ENCODE measurements at places on chromosomes 1 and 21.

GRCh38 chr1:19884312-19884711, 2.1 kb downstream of the OTUD3 start:
- DNase-seq = no peak

GRCh38 chr1:176693697-176694329, 230.8 kb downstream of the PAPPA2 start:
- DNase-seq = no peak

DNA sequence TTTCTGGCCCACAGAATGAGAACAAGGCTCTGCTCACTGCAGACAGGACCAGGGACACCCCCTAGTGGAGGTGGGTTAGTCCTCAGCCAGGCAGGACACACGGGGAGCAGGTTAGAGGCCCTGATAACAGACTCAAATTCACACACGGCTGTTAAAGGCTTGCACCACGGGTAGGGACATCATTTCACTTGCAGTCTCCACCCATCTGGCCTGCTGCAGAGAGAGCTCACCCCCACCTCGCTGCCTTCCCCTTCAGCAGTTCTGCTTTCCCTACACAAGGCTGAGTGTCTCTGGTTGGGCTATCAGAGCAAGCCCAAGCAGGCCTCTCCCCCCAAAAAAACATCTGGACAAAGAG, 20.6 kb downstream of the MEF2D start:
- DNase-seq = no peak

- no peak for DNase-seq
These were observed 73.7 kb upstream of the ZC3H12A start for GRCh38 chr1:37400466-37401225.

- no peak for DNase-seq
These were observed 44.9 kb downstream of the TRAF5 start for GRCh38 chr1:211371406-211372105.

- DNase-seq = no peak
These were observed 782 bp upstream of the SDE2 start for GRCh38 chr1:225999912-226000337.

DNA sequence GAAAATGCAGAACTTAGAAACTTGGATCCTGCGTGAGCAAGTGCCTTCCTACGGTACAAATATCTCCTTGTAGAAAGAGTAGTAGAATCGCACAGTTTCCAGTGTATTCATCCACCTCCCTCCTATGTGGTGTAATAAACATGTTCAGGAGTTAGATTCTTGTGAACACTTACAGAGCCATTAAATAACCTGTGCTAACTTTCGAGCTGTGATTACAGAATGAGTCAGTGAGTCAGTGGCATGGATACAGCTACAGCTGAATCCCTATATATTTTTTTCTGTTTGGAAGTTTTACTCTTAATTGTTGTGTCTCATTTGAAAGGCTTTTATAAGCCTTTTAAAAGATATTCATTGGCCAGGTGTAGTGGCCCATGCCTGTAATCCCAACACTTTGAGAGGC, 148.7 kb downstream of the EDEM3 start:
- DNase-seq = no peak

DNA sequence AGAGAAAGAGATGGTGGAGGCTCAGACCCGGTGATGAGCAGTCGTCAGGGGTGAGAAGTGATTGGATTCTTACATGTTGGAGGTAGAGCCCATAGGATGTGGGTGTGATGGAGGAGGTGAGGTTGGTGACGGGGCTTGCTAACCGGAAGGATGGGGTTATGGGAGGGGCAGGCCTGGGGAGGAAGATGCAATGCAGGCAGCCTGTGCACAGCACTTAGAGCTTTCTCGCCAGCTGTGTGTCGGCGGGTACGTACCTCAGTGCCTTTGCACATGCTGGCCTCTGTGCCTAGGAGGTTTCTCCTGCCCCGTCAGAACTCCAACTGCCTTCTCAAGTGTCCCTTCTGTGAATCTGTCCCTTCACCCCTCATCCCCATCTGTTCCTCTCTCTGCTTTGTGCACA, 2.9 kb upstream of the BSND start:
- no peak for DNase-seq

DNA sequence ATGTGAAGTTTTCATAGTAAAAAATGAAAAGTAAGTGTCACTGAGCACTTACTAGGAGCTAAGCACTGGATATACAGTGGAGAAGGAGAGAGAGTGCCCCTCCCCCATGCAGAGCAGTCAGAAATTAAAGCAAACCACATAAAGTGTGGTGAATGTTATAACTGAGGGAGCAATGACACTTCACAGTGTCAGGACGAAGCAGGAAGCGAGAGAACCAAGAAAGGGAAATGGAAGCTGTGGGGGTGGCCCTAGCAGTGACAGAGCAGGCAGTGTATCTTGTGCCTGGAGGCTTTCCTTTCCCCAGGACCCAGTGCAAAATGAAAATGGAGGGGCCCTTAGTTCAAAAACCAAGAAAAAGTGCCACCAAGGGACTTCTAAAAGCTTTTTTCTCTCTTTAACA, 21.5 kb upstream of the RCAN3 start:
- no peak for DNase-seq

GRCh38 chr1:185017966-185018365, 27.4 kb upstream of the RNF2 start:
- DNase-seq = no peak

DNA sequence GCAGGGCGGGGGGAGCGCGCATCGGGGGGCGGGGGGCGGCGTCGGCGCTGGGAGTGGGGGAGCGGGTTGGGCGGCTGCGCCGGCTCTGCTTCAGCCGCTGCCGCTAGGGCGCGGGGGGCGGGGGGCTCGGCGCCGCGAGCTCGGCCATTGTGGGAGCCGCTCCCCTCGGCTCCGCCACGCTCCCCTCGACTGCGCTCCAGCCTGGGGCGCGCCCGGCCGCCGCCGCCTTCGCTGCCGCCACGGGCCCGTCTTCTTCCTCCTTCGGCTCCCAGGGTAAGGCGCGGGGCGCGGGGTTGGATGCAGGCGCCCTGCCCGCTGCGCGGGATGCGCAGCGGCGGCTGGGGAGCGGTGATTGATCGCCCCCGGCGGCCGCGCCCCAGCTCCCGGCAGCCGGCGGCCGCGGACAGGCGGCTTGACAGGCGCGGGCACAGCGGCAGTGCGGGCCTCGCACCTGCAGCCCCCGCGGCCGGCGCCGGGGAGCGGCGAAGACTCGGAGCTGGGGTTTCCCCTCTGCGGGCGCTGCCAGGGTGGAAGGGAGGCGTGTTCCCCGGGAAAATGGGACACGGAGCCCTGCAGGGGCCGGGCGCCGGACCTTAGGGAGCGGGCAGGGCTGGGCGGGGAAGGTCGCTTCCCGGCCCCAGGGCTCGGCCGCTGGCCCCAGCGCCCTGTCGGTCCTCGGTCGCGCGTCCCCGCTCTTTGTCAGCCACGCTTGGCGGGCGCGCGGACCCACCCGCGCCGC, 55.3 kb downstream of the NDUFS5 start:
- DNase-seq = no peak

GRCh38 chr1:70003211-70003908, 202.0 kb downstream of the LRRC40 start:
- no peak for DNase-seq

- DNase-seq = no peak
These were observed 23.7 kb downstream of the GLUL start for GRCh38 chr1:182367926-182368325.

- DNase-seq = no peak
These were observed 358.7 kb downstream of the RRAGC start for GRCh38 chr1:38500891-38501290.

- no peak for DNase-seq
These were observed 40.1 kb upstream of the PLEKHO1 start for GRCh38 chr1:150109586-150109985.

DNA sequence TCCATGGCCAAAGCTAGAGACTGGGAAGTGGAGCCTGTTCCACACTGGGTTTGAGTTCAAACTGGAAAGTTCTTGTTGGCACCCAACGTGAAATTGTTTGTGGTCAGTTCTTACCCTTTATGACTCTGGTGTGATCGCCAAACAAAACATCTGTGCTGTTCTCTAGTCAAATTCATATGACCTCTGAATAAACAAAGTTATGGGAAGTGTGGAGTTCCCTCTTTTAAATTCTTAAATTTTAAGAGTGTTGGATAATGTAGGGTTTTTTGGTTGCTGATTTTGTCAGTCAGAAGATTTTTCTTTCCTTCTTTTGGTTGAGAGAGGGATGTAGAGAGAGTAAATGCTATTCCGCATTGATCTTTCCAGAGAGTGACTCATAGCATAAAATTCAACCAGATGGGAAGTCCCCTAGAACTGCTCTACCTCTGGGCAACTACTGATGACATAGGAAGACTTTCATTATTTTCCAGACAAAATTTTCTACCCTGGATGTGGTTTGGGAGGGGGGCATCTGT, 36.4 kb downstream of the CHML start:
- no peak for DNase-seq

- no peak for DNase-seq
These were observed 91.4 kb upstream of the RAVER2 start for GRCh38 chr1:64653466-64653865.

GRCh38 chr1:204623365-204623893, 62.1 kb downstream of the LRRN2 start:
- DNase-seq = no peak

- DNase-seq = no peak
These were observed 1.7 kb upstream of the DNTTIP2 start for GRCh38 chr1:93880731-93881130.

- no peak for DNase-seq
These were observed 67.7 kb downstream of the PLD5 start for GRCh38 chr1:242456726-242457269.

GRCh38 chr21:33339918-33340317, 15.1 kb downstream of the IFNAR1 start:
- DNase-seq = no peak

DNA sequence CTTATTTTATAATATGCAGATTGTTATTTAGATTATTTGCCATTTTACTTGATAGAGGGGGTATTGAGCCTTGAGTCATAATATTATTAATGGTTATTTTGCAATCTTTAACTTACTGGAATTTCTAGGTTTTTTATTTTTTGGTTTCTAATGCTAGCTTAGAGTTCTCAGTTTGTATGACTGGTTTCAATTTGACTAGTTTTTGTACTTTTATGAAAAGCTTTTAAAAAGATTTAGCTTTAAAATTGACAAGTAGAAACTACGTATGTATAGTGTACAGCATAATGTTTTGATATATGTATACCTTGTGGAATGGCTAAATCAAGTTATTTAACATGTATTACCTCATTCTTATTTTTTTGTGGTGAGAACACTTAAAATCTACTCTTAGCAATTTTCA, 41.5 kb downstream of the CEP350 start:
- DNase-seq = no peak

GRCh38 chr1:90045853-90046563, 51.1 kb downstream of the ZNF326 start:
- DNase-seq = no peak

- DNase-seq = peak; percentile 69
These were observed 13.8 kb upstream of the BOLA1 start for GRCh38 chr1:149885339-149886120.

GRCh38 chr1:155609515-155610256, at the start of gene MSTO1:
Gene MSTO1 (plus strand): TSS chr1:155610218. CDS start chr1:155610249, 31 bp downstream.
- peak; percentile 94 for DNase-seq

GRCh38 chr1:244384066-244384465, 67.6 kb downstream of the ADSS2 start:
- DNase-seq = no peak

GRCh38 chr1:53896635-53897229, 2.7 kb downstream of the DIO1 start:
- no peak for DNase-seq

- no peak for DNase-seq
These were observed 1.2 kb downstream of the ATP1B1 start for GRCh38 chr1:169107603-169108208.

GRCh38 chr1:246572785-246573184, 6.5 kb downstream of the CNST start:
- no peak for DNase-seq

DNA sequence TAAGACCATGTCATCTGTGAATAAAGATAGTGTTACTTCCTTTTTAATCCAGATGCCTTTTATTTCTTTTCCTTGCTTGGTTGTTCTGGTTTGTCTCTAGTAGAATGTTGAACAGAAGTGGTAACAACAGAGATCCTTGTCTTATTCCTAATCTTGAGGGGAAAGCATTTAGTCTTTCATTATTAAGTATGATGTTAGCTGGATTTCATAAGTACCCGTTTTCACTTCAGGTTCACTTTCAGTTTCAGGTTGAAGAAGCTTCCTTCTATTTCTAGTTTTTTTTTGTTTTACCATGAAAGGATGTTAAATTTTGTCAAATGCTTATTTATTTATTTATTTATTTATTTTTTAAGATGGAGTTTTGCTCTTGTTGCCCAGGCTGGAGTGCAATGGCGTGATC, 22.3 kb upstream of the AGPAT3 start:
- DNase-seq = peak; percentile 59

DNA sequence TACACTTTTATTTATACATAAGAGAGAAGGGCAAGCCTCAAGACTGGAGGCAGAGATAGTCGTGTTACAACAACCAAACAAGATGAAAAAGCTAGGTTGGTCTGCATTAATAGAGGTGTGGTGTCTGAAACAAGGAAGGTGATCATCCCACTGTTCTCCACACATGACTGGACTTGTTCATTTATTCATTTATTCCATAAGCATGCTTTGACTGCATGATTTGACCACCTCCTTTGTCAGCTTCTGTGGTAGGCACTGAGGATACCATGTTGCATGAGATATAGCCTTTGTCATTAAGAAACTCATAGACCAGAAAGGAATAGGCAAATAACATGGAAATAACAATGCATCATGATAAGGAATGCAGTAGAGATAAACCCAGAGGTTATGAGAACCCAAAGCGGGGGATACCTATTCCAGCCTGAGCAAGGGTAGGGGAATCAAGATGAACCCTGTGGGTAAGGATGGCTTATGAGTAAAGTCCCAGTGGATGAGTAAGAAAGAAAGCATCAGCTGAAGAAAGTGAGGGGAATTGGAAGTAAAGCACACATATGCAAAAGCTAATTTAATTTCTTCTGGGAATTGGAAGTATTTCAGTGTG, 173.7 kb upstream of the FGGY start:
- no peak for DNase-seq

DNA sequence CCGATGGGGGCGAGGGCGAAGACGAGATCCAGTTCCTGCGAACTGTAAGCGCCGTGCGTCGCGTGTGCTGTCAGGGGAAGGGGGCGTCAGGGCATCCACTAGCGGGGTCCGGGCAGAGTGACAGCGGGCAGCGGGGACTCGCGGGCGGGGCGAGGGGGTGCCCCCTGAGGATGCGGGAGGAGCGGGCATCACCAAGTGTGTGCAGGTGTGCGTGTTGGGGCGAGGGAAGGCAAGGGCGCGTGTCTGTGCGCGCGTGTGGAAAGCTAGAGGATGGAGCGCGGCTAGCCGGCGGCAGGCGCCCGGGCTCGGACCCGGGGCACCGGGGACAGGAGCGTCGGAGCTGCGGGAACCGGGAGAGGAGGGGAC, 525 bp downstream of the RYR2 start:
- DNase-seq = no peak

DNA sequence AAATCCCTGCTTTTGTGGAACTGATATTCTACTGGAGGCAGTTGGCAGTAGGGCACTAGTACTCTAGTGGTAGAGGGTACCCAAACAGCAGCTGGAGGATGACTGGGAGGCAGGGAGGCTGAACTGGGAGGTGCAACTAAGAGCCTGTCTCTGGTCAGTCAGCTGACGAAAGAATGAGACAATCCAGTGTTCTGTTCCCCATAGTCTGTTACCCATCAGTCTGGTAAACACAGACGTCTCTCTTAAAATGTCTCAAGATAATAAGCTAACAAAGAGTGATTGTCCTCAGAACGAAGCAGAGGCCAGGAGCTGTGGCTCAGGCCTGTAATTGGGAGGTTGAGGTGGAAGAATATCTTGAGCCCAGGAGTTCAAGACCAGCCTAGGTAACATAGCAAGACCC, 30.4 kb downstream of the TFAP2E start:
- DNase-seq = no peak
